Fibroblast of skin of right biceps (primary cell): ENCODE measurements at places on chromosomes 1 and 21.

DNA sequence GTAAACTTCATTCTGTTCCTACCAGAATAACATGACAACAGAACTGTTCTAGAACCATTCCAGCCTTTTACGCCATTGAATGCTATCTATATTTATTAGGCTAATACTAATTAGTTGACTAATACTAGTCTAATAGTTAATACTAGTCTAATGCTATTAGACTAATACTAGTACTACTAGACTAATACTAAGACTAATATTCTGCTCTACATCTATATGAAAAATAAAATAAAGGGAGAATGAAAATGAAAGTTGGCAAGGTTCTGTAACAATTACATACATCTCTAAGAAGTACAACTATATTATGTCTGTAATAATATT lies 40.9 kb upstream of the LRRC8B start:
- no peak for DNase-seq

DNA sequence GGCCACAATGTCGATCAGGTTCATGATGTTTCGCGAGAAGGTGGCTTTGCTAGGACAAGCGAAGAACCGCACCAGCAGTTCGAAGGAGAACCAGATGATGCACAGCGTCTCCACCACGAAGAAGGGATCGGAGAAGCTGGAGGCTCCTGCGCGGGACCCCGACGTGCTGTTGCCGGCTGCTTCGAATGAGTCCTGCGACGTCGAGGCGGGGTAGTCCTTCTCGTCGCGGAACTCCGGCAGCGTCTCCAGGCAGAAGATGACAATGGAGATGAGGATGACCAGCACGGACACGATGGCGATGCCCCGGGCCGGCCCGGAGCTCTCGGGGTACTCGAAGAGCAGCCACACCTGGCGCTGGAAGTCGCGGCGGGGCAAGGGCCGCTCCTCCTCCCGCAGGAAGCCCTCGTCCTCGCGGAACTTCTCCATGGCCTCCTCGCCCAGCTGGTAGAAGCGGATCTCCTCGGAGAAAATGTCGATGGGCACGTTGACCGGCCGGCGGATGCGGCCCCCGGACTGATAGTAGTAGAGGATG lies 869 bp downstream of the KCNA3 start:
- DNase-seq: no peak

DNA sequence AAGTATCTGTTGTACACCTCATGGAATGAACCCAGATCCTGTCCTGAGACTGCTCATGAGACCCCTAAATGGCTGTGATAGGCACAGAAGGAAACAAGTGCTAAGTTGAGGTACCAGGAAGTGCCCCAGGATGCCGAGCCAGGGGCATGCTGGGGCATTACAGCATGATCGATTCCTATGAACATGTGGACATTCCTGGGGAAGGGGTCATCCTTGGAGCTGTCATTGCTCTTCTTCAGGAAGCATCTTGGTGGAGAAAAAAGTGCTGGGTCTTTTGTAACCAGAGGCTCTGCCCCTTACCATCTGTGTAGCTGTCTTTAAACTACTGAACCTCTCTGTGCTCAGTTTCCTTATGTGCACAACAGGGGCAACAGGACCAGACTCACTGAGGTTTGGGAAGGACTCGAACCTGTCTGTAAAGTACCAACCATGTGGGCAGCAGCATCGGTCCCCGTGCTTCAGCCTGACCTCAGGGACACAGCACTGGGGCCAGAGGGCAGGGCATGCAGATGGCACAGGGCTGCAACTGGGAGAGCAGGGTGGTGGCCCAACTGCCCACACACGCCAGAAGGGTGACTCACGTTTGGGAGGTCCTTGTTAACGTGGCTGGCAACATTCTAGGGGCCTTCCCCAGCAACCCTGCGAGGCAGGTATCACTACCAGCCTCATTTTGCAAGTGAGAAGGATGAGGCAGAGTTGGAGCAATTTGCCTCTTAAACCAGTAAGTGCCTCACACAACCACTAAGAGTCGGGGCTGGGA lies 142.3 kb upstream of the EDN2 start:
- DNase-seq: peak; percentile 56

- peak; percentile 11 for DNase-seq
These were observed 11.2 kb upstream of the HMGCS2 start for GRCh38 chr1:119779869-119780356.

GRCh38 chr1:167635156-167635648 lies 5.2 kb downstream of the RCSD1 start:
- DNase-seq: no peak

- DNase-seq: peak; percentile 64
These were observed at the start of gene RIPK4 for GRCh38 chr21:41766883-41767605. TSS of gene RIPK4 (minus strand) at chr21:41767052. CDS start at chr21:41767041, 11 bp downstream.
